Stimulated activated CD4-positive, alpha-beta T cell treated with anti-CD3 and anti-CD28 coated beads, Interleukin-12 subunit alpha, Interleukin-12 subunit beta, amount 100 ng/mL, for 24 hours (primary cell): ENCODE measurements at places on chromosomes 16 and 17.

- no peak for DNase-seq
Observed at GRCh38 chr16:19295393-19295792, 9.9 kb downstream of the CLEC19A start.

DNA sequence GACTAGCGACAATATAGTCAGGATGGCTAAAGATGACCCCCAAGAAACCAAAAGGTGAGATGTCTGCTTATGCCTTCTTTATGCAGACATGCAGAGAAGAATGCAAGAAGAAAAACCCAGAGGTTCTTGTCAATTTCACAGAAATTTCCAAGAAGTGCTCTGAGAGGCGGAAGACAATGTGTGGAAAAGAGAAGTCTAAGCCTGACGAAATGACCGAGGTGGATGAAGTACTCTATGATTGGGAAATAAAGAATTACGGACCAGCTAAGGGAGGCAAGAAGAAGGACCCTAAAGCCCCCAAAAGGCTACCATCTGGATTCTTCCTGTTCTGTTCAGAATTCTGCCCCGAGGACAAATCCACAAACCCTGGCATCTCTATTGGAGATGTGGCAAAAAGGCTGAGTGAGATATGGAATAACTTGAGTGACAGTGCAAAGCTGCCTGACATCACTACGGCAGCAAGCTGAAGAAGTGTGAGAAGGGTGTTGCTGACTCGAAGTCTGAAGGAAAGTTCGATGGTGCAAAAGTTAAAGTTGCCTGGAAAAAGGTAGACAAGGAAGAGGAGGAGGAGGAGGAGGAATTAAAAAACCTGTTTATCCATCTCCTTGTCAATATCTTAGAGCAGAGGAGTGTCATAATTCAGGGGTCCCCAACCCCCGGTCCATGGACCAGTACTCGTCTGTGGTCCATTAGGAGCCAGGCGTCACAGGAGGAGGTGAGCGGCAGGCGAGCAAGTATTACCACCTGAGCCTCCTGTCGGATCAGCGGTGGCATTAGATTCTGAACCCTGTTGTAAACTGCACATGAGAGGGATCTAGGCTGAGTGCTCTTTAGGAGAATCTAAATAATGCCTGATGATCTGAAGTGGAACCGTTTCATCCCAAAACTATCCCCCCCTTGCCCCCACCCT lies 25.1 kb upstream of the ADGRG1 start:
- no peak for DNase-seq

DNA sequence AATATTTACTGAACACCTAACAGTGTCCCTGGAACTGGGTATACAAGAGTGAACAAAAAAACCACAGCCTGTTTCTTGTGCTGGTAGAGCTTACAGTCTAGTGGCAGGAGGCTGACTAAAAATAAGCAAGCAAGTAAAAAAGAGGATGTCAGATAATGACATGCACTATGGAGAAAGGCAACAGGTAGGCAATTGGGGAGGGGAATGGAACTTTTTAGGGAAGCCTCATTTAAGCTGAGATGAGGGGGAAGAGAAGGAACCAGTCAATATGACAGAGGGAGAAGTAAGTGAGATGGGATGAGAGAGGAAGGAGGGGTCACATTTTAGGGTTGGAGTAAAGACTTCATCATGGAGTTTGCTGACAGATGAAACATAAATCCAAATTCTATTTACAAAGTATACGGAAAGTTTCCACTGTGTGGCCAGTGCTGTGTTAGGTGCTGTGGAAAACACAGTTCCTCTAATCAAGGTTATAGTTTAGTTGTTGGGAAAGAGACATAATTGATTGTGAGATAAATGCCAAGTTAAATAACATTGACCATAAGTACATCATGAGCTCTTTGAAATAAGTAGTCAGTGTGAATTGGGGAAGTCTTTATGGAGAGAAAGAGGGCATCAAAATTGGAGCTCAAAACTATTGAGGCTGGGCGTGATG lies 251.4 kb downstream of the FTO start:
- DNase-seq: no peak

GRCh38 chr16:817001-817906 lies 16.7 kb upstream of the GNG13 start:
- no peak for DNase-seq

GRCh38 chr17:45902892-45903346 lies 8.6 kb downstream of the MAPT start:
- no peak for DNase-seq

GRCh38 chr16:87789437-87790291 lies 23.9 kb upstream of the KLHDC4 start:
- DNase-seq: no peak

DNA sequence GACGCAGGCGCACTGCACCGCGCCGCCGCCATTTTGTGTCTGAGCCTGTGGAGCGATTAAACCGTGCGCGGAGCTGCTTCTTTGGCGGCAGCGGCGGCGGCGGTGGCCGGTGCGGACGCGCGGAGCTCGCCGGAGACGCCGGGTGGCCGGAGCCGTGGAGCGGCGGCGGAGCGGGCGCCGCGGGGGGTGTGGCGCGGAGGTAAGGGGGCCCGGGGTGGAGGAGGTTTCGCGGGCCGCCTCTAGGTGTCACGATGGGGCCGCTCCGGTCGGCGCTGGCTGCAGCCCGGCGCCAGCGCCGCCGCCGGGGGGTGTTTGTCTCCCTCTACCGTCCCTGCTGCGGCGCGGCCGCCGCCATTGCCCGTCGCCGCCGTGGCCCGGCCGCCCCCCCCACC lies at the start of gene CTCF:
CTCF (plus strand) TSS at position 1 of the 392 bp plus-strand sequence. CDS start 48,307 bp downstream, outside the sequence.
- peak; percentile 67 for DNase-seq
